Stromal cell of bone marrow (primary cell): ENCODE measurements at places on chromosomes 6 and 20.

GRCh38 chr6:26022132-26022472 lies 59.5 kb downstream of the TRIM38 start:
- DNase-seq, result peak; percentile 83

- no peak for DNase-seq
Observed at GRCh38 chr20:36826554-36827244, 49.2 kb upstream of the TLDC2 start.

DNA sequence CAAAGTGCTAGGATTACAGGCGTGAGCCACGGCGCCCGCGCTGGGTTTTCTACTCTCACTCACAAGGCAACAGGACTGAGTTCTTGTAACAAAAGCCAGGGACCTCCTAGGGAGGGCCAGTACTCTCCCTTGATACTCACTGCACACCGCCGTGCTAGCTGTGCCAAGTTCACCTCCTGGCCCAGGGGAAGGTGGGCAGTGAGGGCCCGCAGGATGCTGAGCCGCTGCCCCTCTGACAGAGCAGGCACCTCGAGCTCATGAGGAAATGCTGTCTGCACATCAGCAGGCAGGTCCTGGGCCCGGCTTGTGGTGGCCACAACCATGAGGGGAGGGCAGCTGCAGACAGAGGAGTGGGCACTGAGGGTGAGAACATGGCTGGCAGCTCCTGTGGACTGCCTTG lies 6.7 kb downstream of the GNMT start:
- no peak for DNase-seq

DNA sequence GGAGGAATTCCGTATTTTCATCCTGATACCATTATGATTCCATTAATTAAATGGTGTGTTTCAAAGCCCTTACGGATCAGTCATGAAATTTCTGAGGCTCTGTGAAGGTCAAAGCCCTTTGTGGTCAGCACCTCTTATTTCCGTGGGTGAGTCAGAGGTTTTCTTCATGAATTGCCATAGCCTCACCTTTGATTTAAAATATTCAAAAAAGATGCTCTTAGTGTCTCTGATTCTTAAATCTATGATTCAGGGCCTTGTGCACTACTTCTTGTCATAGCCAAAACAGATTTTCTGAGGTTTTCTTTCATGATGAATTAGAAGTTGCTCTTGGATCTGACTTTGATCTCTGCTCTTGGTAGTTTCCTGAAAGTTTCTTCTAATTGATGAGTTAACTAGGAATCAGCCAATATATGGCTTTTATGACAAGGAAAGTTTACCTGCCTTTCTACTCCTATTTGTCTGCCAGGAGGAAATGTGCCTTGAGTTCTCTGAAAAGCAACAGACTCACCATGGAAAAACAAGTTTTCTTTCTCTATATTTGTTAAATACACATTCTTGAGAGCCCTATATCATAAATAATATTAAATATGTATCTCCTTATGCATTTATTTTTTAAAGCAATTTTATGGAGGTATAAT lies 613.0 kb downstream of the UTRN start:
- no peak for DNase-seq

- no peak for DNase-seq
Observed at GRCh38 chr20:25066386-25066785, 8.4 kb upstream of the ACSS1 start.

GRCh38 chr6:11580686-11581405 lies 43.3 kb downstream of the TMEM170B start:
- no peak for DNase-seq

GRCh38 chr6:142300758-142301650 lies 803 bp upstream of the ADGRG6 start:
- no peak for DNase-seq

DNA sequence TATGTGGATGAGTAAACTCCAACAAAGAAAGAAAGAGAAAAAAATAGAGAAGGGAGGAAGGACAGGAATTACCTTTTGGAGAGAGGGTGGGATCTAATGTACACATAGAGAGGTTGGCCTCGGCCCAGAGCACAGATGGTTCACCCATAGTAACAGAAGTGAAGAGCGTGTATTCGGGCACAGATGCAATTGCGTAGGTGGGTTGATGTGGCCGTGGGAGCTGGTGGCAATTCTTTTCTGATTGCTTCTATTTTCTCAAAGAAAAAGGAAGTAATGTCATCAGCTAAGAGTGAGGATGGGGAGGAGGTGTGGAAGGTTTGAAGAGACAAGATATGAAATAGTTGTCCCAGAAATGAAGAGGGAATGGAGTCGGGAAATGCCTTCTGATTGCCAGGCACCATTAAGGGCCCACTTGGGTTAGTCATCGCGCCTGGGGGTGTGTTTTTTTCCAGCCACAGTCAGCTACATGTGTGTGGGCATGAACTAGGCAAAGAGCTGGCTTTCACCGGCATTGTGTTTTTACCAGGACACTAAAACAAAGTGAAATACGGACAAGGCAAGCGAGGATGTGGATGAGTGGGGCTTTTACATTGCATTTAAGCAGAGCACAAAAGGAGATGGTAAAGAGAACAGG lies 158.7 kb downstream of the SYNE1 start:
- DNase-seq, result no peak

GRCh38 chr6:1404713-1405098 lies 15.3 kb downstream of the FOXF2 start:
- DNase-seq, result no peak

DNA sequence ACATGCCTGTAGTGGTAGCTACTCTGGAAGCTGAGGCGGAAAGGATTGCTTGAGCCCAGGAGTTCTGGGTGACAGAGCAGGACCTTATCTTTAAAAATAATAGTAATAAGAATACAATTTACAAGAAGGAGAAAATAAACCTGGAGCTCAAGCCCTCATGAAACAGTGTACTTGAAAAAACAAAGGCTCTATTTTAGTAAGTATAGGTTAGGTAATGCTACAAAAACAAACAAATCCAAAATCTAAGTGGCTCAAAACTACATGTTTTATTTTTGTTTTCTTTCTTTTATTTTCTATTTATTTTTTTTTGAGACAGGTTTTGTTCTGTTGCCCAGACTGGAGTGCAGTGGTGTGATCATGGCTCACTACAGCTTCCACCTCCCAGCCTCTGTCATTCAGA lies 57.6 kb upstream of the SLC23A2 start:
- DNase-seq, result no peak

DNA sequence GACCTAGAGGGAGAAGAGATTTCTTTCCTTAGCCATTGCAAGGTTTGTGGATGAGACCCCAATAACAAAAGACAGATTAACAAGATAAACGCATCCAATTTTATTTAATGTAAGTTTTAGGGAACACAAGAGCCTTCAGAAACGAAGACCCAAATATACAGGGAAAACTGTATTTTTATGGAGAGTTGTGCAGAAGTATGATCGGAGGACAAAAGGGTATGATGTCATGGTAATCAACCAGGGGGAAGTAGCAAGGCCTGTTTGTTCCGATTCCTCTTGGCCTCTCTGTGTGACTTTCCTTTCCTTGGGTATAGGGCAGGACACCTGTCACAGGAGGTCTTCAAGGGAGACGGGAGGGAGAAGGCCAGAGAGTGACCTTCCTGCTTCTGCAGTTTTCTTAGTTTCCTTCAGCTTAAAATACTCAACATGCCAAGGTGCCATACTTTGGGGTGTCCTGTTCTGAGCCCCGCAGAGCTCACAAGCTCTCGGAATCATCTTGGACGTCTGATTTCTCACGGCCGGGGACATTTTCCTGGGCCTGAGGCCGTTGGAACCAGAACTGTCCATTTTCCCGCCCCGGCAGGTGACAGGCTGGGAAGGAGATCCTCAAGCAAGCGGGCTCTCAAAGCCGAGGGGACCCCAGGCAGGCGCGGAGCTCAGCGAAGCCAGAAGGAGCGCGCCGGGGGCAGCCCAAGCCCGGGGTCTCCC lies 21.7 kb downstream of the TMC2 start:
- no peak for DNase-seq

DNA sequence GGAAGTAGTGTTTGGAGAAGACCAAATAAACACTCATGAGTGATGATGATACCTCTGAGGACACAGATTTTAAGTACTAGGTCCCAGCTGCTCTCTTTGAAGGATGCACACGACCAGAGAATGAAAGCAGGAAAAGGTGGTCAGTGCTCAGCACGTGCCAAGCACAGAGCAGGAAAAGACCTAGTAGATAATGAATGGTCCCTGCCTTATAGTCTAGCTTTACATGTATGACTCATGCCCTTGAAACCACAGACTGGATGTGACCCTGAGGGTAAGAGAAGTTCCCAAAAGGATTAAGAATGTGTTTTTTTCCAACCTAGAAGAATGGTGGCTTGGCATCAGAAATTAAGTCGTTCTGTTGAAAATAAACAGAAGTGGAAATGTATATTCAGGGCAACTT lies 2.8 kb upstream of the MC3R start:
- DNase-seq, result no peak

GRCh38 chr20:9514461-9515213 lies at the start of gene LAMP5:
TSS of gene LAMP5 (plus strand) at chr20:9514590. CDS start at chr20:9514853, 263 bp downstream.
- no peak for DNase-seq

GRCh38 chr6:144394210-144394609 lies 109.1 kb downstream of the UTRN start:
- no peak for DNase-seq

- peak; percentile 42 for DNase-seq
Observed at GRCh38 chr6:129719692-129720091, 9.7 kb upstream of the ARHGAP18 start.

- DNase-seq, result no peak
Observed at GRCh38 chr6:5922230-5922629, 84.5 kb downstream of the NRN1 start.

DNA sequence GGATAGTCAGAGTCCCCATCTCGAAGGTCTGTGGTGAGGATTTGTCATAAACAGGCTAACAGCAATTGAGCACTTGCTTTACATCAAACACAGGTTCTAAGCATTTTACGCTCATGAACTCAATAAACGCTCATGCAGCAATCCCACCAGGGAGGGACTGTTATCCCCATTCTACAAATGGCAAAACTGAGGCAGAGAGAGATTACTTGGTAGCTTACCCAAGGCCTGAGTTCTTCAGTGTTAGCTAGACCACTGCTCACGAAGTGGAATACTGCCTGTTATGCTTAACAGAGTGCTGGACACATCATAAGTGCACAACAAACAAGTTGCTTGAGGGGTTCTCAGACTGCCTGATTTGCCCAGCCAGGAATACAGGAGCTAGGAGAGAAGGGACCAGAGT lies 23.7 kb upstream of the TCP11 start:
- no peak for DNase-seq

GRCh38 chr6:138722425-138723371 lies 50.9 kb upstream of the CCDC28A start:
- peak; percentile 26 for DNase-seq

DNA sequence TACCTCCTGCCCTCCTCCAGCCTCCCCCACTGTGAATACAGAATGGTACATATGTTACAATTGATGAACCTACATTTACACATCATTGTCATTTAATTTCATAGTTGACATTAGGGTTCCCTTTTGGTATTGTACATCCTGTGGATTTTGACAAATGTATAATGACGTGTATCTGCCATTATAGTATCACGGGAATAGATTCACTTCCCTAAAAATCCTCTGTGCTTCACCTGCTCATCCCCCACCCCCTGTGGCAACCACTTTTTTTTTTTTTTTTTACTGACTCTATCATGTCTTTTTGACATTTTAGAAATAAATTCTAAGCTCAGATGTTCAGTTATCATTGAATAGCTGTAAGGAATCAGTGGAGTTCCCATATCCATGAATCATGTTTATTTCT lies 30.4 kb downstream of the HECA start:
- no peak for DNase-seq

DNA sequence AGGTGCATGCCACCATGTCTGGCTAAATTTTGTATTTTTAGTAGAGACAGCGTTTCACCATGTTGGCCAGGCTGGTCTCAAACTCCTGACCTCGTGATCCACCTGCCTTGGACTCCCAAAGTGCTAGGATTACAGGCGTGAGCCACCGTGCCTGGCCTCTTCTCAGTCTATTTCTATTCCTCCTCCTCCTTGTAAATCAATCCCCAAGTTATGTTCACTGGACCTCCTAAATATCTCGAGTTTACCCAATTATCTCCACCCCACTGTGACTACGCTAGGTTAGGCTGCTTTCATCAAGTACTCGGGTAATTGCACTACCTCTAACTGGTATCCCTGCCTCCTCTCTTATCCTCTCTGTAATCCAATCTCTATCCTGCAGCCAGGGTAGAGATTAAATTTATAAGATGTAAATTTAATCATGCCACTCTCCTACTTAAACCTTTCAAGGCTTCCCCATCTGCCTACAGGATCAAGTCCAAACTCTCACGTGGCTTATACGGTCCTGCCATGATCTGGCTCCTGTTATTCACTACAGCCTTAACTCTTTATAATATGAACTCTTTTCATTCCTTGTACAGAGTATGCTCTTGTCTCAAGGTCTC lies 837 bp upstream of the MAD2L1BP start:
- DNase-seq, result no peak

- no peak for DNase-seq
Observed at GRCh38 chr6:100617633-100618350, 153.1 kb upstream of the SIM1 start.

GRCh38 chr6:138430361-138431145 lies 26.5 kb downstream of the HEBP2 start:
- no peak for DNase-seq

DNA sequence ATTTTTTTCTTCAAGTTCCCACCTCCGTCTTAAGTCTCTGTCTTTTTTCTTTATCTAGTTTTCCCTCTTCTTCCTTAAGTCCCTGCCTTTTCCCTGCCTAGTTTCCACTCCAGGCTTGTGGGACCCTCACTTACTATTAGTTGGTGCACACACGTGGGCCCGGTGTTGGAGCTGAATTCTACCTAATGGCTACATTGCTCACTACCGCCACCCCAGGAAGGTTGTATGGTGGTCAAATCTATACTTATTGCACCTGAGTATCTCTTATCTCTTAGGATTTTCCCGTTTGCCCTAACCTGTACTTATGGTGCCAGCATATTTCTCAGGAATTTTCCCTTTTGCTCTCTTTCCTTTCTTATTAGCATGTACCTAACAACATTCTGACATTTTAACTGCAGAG lies 692.8 kb downstream of the EPM2A start:
- DNase-seq, result no peak

GRCh38 chr20:46270977-46271744 lies 37.1 kb downstream of the CDH22 start:
- DNase-seq, result no peak

DNA sequence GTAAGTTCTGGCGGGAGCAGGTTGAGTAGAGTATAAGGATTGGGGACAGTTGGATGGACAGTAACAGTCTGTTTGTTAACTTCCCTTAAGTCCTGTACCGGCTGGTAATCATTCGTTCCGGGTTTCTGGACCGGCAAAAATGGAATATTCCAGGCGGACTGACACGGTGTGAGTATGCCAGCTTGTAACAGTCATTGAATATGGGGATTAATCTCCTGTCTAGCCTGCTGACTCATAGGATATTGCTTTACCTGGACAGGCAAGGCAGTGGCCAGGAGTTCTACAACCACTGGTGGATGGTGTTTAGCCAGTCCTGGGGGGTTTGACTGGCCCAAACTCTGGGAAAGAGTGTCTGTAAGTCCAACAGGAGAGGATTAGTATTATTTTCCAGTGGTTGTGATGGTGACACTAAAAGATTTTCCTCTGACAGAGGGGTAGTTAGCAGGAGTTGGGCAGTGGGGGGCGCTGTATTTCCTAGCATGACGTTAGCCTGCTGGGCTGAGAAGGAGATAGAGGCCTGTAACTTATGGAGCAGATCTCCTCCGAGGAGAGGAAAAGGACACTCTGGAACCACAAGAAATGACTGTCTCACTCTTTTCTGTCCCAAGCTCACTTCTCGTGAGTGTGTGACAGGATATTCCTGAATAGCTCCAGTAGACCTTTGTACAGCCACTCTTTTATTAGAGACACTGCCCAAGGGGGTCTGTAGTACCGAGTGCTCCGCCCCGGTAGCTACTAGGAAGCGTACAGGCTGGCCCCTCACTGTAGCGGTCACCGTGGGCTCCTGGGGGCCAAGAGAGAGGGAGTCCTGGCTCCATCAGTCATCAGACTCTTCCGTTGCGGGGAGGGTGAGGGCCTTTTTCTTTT lies 152.2 kb downstream of the TRIM27 start:
- no peak for DNase-seq
